GM12865 (cell line): ENCODE measurements at places on chromosomes 11 and 22.
A peak's percentile ranks its signal among the peaks of the same experiment; 100 is the strongest.

GRCh38 chr11:33667819-33668467 is 32.7 kb downstream of the C11orf91 start:
- no peak for DNase-seq

DNA sequence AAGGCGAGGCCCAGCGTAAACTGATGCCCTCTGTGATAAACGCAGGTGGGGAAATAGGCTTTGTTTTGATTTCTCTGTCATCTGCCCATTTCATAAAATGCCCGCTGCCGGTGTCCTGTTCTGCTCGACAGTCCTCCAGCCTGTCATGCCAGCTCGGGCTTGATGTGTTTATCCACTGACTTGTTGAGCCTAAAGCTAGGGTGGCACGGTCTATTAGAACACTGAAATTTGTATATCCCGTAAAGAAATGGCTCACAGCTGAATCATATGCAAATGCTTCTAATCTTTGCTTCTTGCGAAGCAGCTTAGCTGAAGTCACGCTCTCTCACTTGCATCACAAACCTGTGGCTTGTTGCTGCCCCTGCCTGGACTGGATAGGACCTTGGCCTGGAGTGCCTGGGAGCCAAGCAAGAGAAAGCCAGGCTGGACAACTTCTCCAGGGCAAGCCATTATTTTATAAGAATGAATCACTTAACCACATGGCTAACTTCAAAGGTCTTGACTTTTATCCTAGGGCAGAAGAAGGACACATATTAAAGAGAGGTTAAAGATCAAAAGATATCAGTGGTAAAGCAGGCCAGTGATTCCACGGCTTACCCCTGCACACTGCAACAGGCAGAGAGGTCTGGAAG is 33.1 kb downstream of the EHF start:
- DNase-seq, result no peak

GRCh38 chr22:44595841-44596341 is 97.9 kb upstream of the RTL6 start:
- DNase-seq, result no peak

DNA sequence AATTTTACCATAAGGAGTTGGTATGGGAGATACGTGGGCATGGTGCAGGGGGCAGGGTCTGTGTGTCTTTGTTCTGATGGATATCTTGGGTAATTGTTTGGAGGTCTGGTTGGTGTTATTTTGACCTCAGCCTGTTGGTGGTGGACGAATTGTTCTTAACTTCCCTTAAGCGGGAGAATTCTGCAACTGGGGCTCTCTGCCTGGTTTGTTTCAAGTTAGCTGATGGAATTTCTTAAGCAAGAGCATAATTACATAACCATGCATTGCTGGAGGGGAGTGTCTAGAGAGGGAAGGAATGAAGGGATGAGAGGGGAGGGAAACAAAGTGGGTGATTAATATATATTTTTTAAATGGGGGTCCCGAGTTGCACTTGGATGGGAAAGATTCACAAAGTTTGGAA is 908.5 kb upstream of the RAG2 start:
- DNase-seq, result no peak

GRCh38 chr22:39315389-39315788 is 4.0 kb downstream of the RPL3 start:
- DNase-seq, result no peak

DNA sequence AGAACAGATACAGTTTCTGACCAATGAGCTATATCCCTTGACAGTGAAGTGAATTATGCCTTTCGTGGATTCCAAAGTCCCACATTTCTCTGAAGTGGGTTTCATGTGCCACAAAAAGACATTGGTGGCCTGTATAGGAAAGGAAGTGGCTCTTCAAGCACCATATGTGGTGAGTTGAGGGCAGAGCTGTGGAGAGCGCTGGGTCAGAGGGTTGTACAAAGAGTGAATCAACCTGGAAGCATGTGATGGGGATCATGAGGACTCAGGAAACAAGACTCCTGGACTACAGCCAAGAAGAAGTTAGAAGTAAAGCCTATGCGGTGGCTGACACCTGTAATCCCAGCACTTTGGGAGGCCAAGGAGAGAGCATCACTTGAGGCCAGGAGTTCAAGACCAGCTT is 579 bp upstream of the SLC5A4 start:
- no peak for DNase-seq

DNA sequence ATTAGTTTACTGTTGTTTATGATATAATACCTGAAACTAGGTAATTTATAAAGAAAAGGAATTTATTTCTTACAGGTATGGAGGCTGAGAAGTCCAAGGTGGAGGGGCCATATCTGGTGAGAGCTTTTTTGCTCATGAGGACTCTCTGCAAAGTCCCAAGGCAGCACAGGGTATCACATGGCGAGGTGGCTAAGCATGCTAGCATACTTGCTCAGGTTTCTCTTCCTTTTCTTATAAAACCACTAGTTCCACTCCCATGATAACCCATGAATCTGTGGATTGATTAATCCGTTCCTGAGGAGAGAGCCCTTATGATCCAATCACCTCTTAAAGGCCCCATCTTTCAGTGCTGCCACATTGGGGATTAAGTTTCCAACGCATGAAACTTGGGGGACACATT is 82.7 kb downstream of the PHF21A start:
- peak; percentile 9 for DNase-seq

GRCh38 chr11:46898396-46899095 is 19.8 kb downstream of the LRP4 start:
- no peak for DNase-seq

DNA sequence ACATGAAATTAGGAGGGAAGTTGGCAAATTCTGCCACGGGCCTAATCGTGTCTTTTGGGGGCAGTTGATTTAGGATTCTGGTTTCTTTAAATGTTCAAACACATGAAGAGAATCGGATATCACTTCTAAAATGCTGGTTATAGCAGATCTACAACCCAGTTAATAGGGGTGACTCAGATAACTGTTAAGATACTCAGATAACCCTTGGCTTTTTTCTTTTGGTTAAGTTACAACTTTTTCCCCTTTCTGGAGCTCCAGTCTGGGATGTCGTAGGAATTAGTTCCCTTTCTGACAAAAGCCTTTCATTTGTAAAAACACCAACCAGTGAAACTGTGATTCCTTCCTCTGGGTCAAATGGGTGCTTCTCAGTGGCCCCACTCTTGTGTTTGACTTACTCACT is 976 bp downstream of the DEPDC7 start:
- DNase-seq, result no peak

GRCh38 chr11:105861225-105861624 is 160.8 kb downstream of the MSANTD4 start:
- DNase-seq, result no peak

- no peak for DNase-seq
Measured at GRCh38 chr11:126743628-126744027, 256.9 kb downstream of the KIRREL3 start.

GRCh38 chr11:55726715-55727324 is 46.4 kb upstream of the OR5D13 start:
- DNase-seq, result peak; percentile 13
